Endodermal cell (in vitro differentiated cells): ENCODE measurements at places on chromosomes 11 and 22. TPM values are rescaled to one million over a fixed set of nuclear protein-coding genes. Genes with fewer than 3 reads are reported as not detected.

Gene CLMP
- total RNA-seq = 86.5 to 154 TPM (median 93.6 TPM) in 3 replicates

Gene RAB39A
- total RNA-seq = 4.6 and 4.8 TPM in 2 replicates

Gene RASSF10
- 23.2 and 29.1 TPM in 2 replicates for total RNA-seq

DNA sequence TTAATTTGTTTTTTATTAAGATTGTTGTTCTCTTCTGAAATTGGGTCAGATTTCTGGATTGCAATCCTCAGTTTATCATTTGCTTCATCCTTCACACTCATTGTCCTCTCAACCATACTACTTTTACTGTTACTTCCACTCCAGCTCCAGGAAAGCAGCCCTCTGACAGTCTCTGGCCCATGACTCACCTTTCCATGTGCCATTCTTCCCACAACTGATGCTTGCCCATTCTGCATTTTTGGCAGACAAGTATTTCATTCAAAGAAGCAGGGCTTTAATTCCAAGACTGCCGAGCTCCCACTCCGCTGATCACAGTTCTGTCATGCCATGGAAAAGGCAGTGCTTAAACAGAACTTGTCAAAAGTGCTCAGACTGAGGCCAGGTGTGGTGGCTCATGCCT, 139.2 kb downstream of the WNT11 start:
- no peak for DNase-seq
- H3K27me3 ChIP-seq = no peaks in the 10 kb centered on the region
- H3K4me1 ChIP-seq = peaks cover 13% of the 10 kb centered on the region
- H3K27ac ChIP-seq = no peak overlapping the region
- peaks cover 29% of the 10 kb centered on the region for H3K36me3 ChIP-seq

GRCh38 chr11:7869467-7869866, 61.6 kb downstream of the OR10A6 start:
- H3K36me3 ChIP-seq = peaks cover 42% of the 10 kb centered on the region
- DNase-seq = no peak
- H3K27me3 ChIP-seq = no peaks in the 10 kb centered on the region
- no peaks in the 10 kb centered on the region for H3K4me1 ChIP-seq
